ENCODE measurements at places on chromosomes 11 and 22.
A peak's percentile ranks its signal among the peaks of the same experiment; 100 is the strongest.

GRCh38 chr22:35863432-35863831, 145.8 kb downstream of the APOL5 start:
- DNase-seq: no peak

GRCh38 chr11:105000797-105001196, 22.2 kb downstream of the CASP5 start:
- peak; percentile 56 for DNase-seq

- peak; percentile 13 for DNase-seq
Measured at GRCh38 chr11:67119585-67120391, 725 bp downstream of the KDM2A start.

- DNase-seq: no peak
Measured at GRCh38 chr11:44408711-44409470, 99.0 kb upstream of the ALX4 start.

- no peak for DNase-seq
Measured at GRCh38 chr22:23781511-23782183, 5.1 kb upstream of the SMARCB1 start.

- DNase-seq: no peak
Measured at GRCh38 chr11:60633645-60634044, 65.8 kb upstream of the MS4A8 start.

GRCh38 chr11:78645226-78646202, 70.8 kb upstream of the NARS2 start:
- peak; percentile 50 for DNase-seq

GRCh38 chr11:74310857-74311256, 583 bp downstream of the P4HA3 start:
- DNase-seq: no peak

DNA sequence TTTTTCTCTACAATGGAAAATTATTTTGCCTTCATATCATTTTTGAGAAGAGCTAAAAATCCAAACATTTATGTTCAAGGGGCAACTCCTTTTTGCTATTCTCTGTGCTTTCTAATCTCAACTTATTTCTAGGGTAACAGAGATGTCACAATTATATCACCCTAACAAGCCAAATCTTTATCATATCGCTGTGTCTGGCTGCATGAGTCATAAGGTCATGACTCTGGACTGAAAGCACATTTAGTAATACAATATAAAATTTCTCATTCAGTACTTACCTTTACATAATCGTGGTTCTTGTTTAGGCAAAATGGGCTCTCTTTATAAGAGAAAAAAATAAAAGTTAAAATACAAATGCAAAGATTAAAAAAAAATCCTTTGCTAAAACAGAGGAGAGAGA, 326.0 kb downstream of the CASP12 start:
- no peak for DNase-seq

- DNase-seq: no peak
Measured at GRCh38 chr11:132501356-132501755, 1030.9 kb downstream of the OPCML start.

GRCh38 chr11:41486424-41486823, 27.0 kb upstream of the LRRC4C start:
- no peak for DNase-seq

DNA sequence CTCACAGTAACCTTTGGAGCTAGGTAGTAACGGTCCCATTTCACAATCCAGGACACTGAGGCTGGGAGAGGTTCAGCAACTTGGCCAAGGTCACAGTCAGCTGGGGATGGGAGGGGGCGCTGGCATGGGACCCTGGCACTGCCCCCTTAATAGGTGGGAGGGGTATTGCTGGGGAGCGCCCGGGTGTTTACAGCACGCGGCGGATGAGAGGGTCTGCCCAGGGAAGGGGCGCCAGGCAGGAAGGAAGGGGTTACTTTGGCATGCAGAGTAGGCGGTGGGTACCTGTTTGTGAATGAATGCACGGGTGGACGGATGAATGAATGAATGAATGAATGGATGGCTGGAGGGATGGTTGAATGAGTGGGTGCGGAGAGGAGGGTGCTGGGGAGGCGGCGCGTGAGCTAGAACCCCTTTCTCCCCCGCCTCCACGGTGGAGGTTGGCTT, 628 bp upstream of the FLRT1 start:
- no peak for DNase-seq

DNA sequence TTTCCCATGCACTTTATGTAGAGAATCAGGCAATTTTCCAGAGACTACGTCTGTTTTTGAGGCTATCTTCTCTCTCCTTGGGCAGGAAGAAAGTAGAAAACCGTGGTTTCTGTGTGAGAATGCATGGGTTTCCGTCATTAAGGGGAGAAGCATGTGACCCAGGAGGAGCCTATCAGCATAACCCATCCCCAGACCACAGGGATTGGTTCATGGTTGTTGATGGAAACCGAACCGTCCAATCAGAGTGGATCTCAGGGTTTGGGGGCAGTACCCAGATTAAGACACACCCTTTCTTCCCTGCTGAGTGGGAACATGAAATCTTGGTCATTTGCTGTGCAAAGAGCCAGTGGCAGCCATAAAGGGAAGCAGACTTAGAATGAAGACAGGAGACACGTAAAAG, 517.8 kb downstream of the MN1 start:
- no peak for DNase-seq

DNA sequence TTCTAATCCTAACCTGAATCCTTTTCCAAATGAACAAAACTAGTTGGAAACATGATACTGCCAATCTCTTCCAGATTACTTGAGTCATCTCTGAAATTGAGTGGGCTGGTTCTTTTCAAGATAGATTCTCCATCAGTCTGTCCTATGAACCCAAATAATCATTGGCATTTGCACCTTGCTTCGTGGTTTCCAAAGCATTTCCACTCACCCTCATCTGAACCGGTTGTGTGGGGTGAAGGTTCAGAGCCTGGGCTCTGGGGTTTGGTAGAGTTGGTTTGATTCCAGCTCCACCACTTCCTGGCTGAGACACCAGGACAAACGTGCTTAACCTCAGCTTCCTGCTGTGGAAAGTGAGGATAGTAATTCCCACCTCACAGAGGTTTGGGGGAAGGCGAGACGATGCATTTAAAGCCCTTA, 206.4 kb upstream of the E2F8 start:
- DNase-seq: no peak

DNA sequence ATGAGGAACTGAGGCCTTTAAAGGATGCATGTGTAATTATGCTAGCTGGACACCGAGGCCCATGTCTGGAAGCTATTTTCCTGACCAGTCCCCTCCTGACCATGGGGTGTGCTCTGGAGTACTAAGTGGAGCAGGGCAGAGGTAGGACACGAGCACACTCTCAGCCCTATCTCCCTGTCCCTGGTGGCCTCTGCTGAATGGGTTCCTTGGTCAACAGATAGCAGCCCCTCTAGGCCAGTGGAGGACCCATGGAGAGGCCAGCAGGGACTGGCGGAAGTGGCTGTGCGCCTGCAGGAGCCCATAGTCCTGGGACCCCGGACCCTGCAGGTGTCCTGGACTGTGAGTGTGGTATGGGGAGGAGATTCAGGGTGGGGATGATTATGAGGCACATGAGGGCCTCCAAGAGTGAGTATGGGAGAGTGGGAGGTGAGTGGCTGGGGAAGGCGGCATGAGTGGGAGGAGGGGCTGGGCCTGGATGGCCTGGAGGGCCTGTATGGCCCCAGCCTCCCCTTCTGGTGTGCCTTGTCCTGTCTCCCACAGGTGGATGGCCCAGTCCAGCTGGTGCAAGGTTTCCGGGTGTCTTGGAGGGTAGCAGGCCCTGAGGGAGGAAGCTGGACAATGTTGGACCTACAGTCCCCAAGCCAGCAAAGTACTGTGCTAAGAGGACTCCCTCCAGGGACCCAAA, 9.5 kb downstream of the ROBO3 start:
- no peak for DNase-seq

DNA sequence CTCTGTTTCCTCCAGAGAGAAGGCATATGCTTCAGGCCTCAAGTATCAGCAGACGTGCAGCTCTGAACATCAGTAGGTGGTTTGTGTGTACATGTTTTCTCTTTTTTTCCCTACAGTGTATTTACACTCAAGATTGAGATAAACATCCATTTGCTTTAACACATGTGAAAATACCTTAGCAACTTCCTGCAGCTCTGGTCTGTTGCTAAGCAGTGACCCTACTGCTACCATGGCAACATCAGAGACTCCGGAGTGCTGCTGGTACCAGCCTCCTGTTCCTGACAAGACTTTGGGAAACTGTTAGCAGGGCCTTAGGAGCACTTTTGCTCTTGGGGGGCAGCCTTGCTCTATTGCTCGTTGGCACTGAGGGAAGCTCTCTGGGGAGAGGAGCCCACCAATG, 221.2 kb upstream of the PLET1 start:
- no peak for DNase-seq

DNA sequence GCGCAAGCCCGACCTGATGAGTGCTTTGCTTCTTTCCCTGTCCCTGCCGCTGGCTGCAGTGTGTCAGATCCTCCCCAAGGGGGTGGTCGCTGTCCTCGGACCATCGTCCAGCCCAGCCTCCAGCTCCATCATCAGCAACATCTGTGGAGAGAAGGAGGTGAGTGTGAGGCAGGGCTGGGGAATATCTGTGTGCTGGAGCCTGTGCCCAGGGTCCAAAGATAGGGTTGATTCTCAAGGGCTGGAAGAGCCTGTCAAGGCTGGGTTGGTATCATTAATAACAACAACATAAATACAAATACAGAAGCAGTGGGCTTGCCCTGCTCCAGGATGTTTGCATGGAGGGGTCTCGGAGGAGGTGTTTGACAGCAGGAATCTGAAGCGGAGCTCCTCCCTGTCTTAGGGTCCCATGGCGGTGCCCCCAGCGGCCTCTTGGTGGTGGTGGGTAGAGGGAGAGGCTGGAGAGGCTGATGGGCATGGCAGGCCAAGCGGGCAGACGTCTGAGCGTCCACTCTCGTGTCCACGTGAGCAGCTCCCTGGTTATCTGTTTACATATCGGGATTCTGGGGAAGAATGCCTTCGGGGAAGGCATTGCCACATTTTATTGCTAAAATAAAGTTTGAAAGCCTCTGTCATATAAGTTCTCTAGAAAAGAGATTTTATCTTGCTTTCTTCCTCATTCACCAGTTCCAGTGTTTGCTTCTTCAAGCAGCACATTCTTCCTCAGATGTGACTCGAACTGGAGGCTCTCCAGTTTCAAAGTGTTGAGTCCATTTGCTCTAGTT, 208.4 kb upstream of the TBCEL start:
- no peak for DNase-seq

DNA sequence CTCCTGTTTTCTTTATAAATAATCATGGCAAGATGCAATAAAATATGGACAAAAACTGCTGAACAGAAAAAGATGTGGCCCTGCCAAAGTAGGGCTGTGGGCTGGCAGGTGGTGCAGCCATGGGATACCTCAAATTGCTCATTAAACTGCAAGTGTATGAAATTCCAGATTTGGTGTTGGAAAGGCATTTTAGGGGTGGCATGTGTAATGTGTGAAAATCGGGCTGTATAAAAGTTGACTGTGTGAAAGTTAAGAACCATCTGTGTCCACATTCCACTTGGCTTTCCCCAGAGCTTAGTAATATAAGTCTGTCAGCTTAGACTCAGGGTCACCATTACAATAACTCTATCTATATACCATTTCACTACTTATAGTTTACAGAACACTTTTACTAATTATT, 34.8 kb upstream of the FZD4 start:
- no peak for DNase-seq

GRCh38 chr11:102653744-102654291, 28.7 kb upstream of the MMP20 start:
- DNase-seq: no peak

GRCh38 chr11:62791501-62792201, at the start of gene TMEM223:
Gene TMEM223, minus strand, starts transcription at chr11:62792006. Its CDS starts 12 bp downstream, at chr11:62791994.
- DNase-seq: peak; percentile 88

DNA sequence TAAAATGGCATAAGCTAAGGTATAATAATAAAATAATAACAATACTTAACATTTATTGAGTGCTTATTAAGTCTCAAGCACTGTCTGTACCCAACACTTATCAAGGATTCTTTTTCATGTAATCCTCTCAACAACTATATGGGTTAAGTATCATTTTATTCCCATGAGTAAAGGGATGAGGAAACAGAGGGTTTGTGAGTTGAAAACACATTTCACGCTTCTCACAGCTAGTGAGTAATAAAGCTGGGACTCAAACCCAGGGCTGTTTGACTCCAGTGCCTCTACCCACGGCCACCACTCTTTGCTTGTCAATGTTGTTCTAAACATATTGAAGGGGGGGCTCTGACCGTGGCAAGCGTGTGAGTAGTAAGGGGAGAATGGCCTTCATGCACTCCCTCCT, 8.7 kb downstream of the CD3E start:
- DNase-seq: no peak

GRCh38 chr11:132248580-132248979, 878.2 kb downstream of the NTM start:
- no peak for DNase-seq

GRCh38 chr11:29173660-29174062, 843.2 kb downstream of the KCNA4 start:
- DNase-seq: no peak

All from effector memory CD8-positive, alpha-beta T cell (primary cell).